ENCODE measurements at places on chromosomes 1 and 21. TPM values are rescaled to one million over a fixed set of nuclear protein-coding genes. Genes with fewer than 3 reads are reported as not detected.

- no peak for DNase-seq
Observed at GRCh38 chr1:27886744-27887143, 14.4 kb downstream of the THEMIS2 start.

DNA sequence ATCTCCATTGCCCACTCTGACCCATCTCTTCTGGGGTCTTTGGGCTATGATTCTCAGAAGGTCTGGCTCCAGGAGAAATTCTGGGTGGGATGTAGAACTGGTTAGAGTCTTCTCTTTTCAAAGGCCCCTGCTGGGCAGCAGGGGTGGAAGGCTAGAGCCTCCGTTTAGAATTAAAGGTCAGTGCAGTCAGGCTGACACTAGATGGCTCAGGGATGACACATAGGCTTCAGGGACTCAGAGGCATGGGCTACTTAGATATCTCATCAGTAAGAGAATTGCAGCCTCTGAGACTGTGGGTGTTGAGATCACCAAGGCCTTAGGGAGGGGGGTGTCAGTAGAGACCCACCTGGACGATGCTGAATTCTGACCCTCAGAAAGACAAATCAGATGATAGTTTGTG lies 12.6 kb upstream of the PPM1J start:
- DNase-seq: no peak

DNA sequence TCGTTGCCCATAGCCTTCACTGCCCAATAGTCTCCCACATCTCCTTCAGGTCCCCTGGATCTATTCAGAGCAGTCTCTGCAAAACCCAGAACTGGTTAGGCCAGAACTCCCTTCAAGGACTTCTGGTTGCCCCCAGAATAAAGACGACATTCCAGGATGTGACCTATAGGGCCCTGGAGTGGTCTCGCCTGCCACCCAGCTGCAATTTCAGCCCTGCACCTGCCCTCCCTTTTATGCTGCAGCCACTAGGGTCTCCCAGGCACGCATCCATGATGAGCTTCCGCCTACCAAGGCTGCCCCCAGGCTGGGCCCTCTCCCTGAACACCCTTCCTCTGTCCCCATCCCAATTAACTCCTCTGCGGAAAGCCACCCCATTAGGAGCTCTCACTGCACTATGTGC lies 7.2 kb upstream of the TSPEAR start:
- no peak for DNase-seq

The FCRL6 gene
- total RNA-seq: 0.49 TPM

Measured in skin of body (tissue), 3 donors.